ENCODE measurements at places on chromosomes 13 and 19. TPM values are rescaled to one million over a fixed set of nuclear protein-coding genes. Genes with fewer than 3 reads are reported as not detected.
A peak's percentile ranks its signal among the peaks of the same experiment; 100 is the strongest.

GRCh38 chr19:46753420-46754155 lies 7.3 kb upstream of the STRN4 start:
- no peak overlapping the region for H3K27ac ChIP-seq
- H3K4me3 ChIP-seq, result no peak overlapping the region
- peaks cover 2% of the 10 kb centered on the region for H3K36me3 ChIP-seq
- no peaks in the 10 kb centered on the region for H3K27me3 ChIP-seq

DNA sequence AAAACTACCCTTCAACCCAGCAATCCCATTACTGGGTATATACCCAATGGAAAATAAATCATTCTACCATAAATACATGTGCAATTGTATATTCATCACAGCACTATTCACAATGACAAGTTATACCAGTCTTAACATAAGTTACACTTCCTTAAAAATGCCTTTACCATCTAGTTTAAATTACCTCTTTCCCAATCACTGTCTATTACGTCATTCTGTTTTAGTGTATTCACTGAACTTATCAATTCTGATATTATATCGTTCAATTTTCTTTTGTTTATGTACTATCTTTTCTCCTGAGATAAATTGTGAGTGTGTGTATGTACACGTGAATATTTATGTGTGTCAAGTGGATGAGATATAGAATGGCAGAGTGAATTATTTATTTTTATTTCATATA lies 1416.8 kb downstream of the OLFM4 start:
- DNase-seq, result no peak
- no peak overlapping the region for H3K27ac ChIP-seq
- H3K4me3 ChIP-seq, result no peak overlapping the region

GRCh38 chr13:47135800-47136503 lies 239.1 kb upstream of the HTR2A start:
- H3K4me3 ChIP-seq, result no peak overlapping the region
- no peaks in the 10 kb centered on the region for H3K4me1 ChIP-seq
- no peaks in the 10 kb centered on the region for H3K36me3 ChIP-seq
- no peak overlapping the region for H3K27ac ChIP-seq

DNA sequence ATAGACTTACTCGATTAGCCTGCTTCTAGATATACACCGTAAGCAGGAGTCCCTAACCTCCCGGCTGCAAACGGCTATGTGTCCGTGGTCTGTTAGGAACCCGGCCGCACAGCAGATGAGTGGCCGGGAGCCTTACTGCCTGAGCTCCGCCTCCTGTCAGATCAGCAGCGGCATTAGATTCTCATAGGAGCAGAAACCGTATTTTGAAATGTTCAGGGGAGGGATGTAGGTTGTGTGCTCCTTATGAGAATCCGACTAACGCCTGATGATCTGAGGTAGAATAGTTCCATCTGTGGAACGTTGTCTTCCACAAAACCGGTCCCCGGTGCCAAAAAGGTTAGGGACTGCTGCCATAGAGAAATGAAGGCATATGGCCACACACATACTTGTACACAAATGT lies 1491.9 kb downstream of the SLITRK5 start:
- no peaks in the 10 kb centered on the region for H3K4me1 ChIP-seq
- H3K36me3 ChIP-seq, result no peaks in the 10 kb centered on the region
- DNase-seq, result no peak
- H3K27ac ChIP-seq, result no peak overlapping the region
- H3K4me3 ChIP-seq, result no peak overlapping the region

- no peak overlapping the region for H3K27ac ChIP-seq
- no peaks in the 10 kb centered on the region for H3K36me3 ChIP-seq
- DNase-seq, result no peak
Observed at GRCh38 chr19:31424861-31425620, 75.8 kb upstream of the TSHZ3 start.

- H3K36me3 ChIP-seq, result no peaks in the 10 kb centered on the region
- no peak overlapping the region for H3K27ac ChIP-seq
- no peaks in the 10 kb centered on the region for H3K27me3 ChIP-seq
- no peak for DNase-seq
Observed at GRCh38 chr13:93577105-93577504, 350.5 kb downstream of the GPC6 start.

DNA sequence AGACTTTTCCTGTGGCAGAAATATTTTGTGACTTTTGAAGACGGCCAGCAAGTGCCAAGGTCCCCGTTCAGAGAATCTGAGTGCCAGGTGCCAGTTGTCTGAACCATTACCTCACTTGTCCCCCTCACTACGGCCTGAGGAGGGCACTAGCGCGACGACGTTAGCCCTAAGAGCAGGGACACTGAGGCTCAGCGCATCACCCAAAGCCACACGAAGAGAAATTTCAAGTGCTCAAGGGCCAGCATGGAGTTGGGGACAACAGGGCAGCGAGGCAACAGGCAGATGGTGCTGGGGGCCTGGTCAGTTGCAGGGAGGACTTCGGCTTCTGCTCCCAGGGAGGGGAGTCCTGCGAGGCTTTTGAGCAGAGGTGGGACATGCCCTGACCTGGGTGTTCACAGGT lies 9.5 kb upstream of the TYK2 start:
- H3K27me3 ChIP-seq, result no peaks in the 10 kb centered on the region
- H3K27ac ChIP-seq, result no peak overlapping the region
- H3K4me1 ChIP-seq, result no peaks in the 10 kb centered on the region
- DNase-seq, result no peak
- no peak overlapping the region for H3K4me3 ChIP-seq

DNA sequence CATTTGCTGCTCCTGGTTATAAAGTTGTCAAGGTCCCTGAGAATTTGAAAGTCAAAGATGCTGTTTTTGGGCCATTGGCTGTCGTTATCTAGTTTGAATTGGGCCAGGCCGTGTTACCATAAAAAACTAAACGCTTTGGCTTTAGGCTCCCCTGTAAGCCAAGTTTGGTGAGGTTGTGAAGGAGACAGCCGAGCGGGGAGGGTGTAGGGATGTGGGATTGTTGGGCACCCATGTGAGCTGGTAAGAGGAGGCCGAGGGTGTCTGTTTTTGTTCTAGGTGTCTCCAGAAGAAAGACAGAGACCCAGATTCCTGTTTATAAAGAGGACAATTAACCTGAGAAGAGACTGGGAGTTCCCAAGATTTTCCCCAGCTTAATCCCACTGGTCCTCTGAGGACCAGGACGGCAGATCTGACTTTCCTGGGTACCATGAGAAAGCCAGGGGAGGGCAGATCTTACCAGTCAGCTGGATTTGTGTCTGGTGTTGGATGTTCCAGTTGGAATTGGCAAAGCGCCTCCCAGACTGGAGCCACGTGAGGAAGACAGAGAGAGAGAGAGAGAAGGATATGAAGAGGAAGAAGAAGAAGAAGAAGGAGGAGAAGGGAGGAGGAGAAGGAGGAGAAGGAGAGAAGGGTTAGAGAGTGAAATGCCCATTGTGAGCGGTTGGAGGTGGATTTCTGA lies 25.1 kb downstream of the TMEM255B start:
- H3K4me1 ChIP-seq, result peaks cover 14% of the 10 kb centered on the region
- DNase-seq, result no peak
- H3K27me3 ChIP-seq, result no peaks in the 10 kb centered on the region

DNA sequence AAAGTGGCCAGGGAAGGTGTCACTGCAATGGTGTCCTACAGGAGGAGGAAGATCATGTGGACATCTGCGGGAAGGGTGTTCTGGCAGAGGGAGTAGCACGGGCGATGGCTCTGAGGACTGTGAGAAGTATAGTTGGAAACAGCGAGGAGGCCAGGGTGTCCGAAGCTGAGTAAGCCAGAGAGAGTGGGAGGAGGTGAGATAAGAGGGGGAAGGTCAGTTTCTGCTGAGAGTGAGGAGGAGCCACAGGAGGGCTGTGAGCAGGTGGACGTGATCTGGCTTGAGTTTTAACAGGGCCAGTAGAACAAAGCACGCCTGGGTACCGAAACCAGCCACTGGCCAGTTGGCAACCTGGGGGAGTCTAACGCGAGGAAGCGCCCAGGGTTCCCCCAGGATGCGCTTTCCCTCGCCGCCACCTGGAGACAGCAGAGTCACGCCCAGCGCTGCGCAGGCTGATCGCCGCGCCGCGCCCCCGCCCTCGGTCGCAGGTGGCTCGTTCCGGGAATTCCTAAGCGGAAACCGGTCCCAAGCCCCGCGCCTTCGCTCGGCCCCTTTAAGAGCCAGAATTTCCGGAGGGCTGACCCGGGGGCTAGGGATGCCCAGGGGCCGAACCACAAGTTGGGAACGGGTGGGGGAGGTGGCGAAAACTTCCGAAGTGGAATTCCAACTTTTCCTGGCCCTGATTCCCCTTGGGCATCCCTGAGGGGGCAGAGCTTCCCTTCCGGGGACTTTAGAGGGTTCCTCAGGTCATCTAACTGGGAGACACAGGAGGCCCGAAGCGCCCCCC lies 1.1 kb upstream of the LSR start:
- DNase-seq, result no peak
- H3K27me3 ChIP-seq, result peaks cover 26% of the 10 kb centered on the region
- no peak overlapping the region for H3K4me3 ChIP-seq
- no peaks in the 10 kb centered on the region for H3K4me1 ChIP-seq

GRCh38 chr19:46478356-46478986 lies 7.1 kb upstream of the PNMA8A start:
- peaks cover 6% of the 10 kb centered on the region for H3K4me1 ChIP-seq
- H3K36me3 ChIP-seq, result no peaks in the 10 kb centered on the region
- DNase-seq, result no peak
- no peak overlapping the region for H3K27ac ChIP-seq

DNA sequence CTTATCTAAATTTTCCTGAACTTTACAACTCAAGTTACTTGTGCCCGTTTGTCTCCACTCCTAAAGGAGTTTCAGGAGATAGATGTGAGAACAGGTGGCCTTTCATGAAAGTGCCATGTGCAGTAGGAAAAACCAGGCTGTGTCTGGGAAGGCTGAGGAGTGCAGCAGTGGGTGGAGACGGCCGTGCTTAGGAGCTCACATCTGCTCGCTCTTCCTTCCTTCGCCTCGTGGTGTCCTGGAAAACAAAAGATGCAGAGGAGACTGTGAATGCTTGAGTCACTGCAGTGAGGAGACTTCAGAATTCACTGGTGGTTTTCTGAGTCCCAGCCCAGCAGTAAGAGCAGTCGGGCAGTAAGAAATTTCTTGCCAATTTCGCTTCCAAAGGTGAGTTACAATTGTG lies 138.4 kb upstream of the RNF113B start:
- no peaks in the 10 kb centered on the region for H3K36me3 ChIP-seq
- no peaks in the 10 kb centered on the region for H3K27me3 ChIP-seq
- DNase-seq, result peak; percentile 59
- H3K27ac ChIP-seq, result no peak overlapping the region

DNA sequence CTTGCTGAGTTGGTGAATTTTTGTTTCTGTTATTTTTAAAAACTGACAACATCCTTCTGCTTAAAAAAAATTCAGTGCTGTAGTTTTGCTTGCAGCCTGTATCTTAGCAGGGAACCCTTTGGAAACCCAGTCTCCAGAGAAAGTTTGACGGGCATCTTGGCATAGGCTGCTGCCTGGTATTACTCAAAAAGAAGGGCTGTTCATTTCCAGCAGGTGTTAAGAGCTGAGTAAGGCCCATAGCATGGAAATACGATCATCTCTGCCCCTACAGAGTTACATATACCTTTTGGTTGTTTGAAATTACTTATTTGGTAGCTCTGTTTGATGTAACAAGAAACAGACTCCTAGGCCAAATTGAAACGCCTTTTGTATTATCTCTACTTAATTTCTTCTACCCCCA lies 41.5 kb downstream of the URI1 start:
- H3K27ac ChIP-seq, result no peak overlapping the region
- H3K4me1 ChIP-seq, result no peaks in the 10 kb centered on the region
- no peaks in the 10 kb centered on the region for H3K27me3 ChIP-seq
- DNase-seq, result no peak

DNA sequence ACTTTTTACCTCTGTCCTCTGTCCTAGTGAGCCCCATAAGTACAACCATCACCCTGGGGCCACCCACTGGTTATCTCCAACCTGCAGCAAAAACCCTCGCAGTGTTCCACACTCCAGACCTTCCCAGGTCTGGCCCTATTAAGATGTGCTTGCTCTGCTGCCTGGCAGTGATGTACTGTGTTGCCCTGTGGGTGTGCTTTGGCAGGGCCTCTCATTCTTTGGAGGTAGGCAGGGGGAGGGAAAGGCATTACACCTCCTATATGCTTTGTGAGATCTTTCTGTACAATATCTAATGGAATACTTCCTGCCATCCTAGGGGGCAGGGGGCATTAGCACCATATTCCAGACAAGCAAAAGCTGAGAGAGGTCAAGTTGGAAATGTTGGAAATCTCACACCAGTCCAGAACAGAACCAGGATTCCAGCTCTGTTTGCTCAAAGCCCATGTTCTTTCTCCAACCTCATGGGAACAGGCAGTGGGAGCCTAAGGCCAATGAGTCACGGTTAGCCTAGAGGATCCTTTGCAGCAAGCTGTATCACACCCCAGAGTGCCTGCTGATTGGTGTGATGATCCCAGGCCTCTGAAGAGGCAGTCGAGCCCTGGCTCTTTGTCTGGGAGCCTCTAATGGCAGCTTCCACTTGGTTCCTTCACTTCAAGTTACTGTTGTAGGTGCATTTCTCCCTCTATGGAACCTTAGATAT lies 59.7 kb upstream of the UBL3 start:
- no peak for DNase-seq
- peaks cover 6% of the 10 kb centered on the region for H3K27me3 ChIP-seq
- H3K4me1 ChIP-seq, result no peaks in the 10 kb centered on the region
- no peak overlapping the region for H3K27ac ChIP-seq
- H3K36me3 ChIP-seq, result no peaks in the 10 kb centered on the region
- H3K4me3 ChIP-seq, result no peak overlapping the region

DNA sequence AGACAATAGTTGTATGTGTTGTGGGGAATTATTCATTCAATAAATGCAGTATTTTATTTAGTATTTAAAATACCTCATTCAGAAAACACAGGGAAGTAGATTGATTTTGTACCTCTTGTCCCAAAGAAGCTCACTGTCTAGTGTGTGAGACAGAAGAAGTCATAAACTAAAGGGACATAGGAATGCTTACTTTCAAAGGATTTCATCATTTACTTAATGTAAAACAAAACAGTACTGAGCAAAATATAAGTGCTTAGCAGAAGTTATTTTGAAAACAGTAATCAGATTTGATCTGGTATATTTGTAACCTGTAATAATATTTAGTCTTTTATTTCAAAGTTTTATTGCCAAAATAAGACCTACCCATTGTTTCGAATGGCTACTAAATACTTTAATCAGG lies 117.9 kb downstream of the TDRD3 start:
- H3K27me3 ChIP-seq, result no peaks in the 10 kb centered on the region
- DNase-seq, result no peak
- no peak overlapping the region for H3K4me3 ChIP-seq

DNA sequence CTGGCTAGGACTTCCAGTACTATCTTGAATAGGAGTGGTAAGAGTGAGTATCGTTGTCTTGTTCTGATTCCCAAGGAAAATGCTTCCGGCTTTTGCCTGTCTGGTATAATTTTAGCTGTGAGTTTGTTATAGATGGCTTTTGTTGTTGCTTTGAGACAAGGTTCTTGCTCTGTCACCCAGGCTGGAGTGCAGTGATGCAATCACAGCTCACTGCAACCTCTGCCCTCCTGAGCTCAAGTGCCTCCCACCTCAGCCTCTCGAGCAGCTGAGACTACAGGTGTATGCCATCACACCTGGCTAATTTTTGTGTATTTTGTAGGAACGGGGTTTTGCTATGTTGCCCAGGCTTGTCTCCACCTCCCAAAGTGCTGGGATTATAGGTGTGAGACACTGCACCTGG lies 6.1 kb upstream of the ZNF543 start:
- no peak for DNase-seq
- H3K36me3 ChIP-seq, result no peaks in the 10 kb centered on the region
- H3K4me1 ChIP-seq, result no peaks in the 10 kb centered on the region
- H3K4me3 ChIP-seq, result no peak overlapping the region

The CCL25 gene
- polyA plus RNA-seq, result not detected

The GPI gene
- 110 TPM for polyA plus RNA-seq

The CEACAM1 gene
- polyA plus RNA-seq, result 2.4 TPM

The FOXA3 gene
- 0.06 TPM for polyA plus RNA-seq

The PLPPR2 gene
- 28.7 TPM for polyA plus RNA-seq

The SMIM44 gene
- not detected for polyA plus RNA-seq

The KLF1 gene
- not detected for polyA plus RNA-seq
